Stimulated activated CD8-positive, alpha-beta memory T cell treated with anti-CD3 and anti-CD28 coated beads, Interleukin-7, amount 100 ng/mL, for 24 hours (primary cell): ENCODE measurements at places on chromosomes 12 and 14.

DNA sequence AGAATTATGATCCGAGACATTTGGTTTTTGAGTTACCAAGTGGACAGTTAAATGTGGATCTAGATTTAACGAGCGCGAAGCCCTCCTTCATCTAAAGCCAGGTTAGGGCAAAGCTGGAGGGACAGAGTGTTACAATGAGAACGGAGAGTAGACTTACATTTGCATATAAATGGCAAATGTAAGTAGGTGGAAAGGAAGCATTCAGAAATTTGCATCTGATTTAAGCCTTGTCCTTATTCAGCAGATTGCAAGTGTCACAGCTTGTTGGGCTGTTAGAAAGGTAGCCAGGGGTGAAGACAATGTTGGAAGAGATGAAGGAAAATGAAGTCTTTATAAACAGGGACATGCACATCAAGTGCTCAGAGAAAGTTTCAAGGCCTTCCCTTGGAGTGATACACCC is 806.2 kb downstream of the GALC start:
- no peak for DNase-seq

GRCh38 chr12:66446276-66446675 is 144.0 kb downstream of the HELB start:
- DNase-seq = no peak

- no peak for DNase-seq
Measured at GRCh38 chr12:2667716-2668440, 126.9 kb upstream of the FKBP4 start.

DNA sequence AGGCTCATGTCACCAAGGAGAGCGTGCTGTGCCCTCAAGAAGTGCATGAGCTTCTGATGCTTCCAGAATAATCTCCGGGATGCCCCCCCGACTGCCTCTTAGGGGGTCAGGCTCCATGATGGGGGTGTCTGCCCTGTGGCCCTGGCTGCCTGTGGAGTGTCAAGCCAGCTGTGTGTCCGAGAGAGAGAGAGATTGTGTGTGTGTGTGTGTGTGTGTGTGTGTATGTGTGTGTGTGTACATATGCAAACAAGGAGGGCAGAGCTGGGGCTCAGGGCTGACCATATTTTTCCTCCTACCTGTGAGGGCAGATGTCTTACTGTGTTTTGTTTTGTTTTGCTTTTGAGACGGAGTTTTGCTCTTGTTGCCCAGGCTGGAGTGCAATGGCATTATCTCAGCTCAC is 5.6 kb upstream of the ALDH2 start:
- no peak for DNase-seq

GRCh38 chr12:66491853-66492252 is 187.0 kb downstream of the GRIP1 start:
- DNase-seq = no peak

DNA sequence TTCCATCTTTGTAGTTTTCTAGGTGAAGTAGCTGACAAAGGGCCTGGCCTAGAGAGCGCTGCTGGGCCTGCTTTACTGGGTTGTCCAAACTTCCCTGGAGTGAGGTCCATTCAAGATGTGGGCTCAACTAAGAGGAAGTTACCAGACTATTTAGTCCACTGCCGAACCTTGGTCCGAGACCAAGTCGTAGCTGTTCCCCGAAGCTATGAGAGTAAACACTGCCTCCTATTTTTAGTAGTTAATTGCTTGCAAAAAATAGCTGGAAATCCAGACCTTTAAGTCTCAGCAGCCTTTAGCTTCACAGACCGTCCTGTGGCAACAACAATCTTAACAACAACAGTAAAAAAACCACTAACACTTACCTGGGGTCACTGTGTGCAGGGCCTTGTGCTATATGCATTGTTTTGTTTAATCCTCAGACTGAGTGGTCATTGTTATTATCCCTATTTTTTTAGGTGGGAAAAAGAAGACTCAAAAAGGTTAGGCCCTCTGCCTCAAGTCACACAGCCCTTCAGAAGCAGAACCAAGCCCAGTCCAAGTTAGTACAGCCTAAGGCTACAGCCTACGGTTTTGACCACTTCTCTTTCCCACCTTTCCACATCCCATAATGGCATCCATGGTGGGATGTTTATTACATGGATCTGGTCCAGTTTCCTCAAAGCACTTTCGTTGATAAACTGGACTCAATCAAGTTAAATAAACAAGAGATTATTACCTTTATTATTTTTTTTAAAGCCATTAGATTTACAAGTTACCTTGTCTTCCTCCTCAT is 30.6 kb downstream of the SOCS2 start:
- no peak for DNase-seq

DNA sequence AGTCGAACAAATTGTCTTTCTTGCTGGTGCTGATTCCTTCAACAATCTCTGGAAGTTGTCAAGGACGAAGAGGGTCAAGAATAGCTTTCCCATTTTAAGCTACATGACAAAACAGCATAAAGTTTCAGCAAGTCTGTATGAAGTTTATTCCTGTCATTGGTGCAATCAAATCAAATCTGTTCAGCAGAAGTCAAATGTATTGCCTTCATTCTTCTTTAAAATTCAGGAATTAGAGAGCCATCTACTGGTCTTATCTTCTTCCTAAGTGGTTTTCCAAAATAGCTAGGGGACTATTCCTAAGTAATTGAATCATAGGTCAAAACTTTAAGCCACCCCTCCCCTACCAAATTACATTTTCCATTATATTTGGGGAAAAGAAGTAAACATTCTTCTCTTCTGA is 990.2 kb downstream of the GALC start:
- no peak for DNase-seq

DNA sequence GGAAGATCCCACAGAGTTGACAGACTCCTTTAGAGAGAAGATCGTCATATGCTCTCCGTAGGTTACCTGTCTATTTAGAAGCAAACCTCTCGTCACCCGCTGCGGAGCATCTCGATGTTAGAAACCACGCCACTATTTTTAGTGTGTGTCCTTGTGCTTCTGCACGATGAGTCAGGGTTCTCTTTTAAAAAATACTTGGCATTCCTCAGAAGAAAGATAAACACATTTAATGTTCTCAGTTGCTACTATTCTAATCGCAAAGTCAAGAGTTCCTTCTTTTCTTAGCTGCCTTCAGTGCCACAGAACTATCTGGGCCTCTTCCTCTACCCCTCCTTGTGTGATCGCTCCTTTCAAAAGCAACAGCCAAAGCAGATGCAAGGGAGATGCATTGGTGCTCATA is 192.4 kb downstream of the PELI2 start:
- no peak for DNase-seq

GRCh38 chr14:55136241-55136640 is 7.2 kb downstream of the LGALS3 start:
- DNase-seq = no peak

DNA sequence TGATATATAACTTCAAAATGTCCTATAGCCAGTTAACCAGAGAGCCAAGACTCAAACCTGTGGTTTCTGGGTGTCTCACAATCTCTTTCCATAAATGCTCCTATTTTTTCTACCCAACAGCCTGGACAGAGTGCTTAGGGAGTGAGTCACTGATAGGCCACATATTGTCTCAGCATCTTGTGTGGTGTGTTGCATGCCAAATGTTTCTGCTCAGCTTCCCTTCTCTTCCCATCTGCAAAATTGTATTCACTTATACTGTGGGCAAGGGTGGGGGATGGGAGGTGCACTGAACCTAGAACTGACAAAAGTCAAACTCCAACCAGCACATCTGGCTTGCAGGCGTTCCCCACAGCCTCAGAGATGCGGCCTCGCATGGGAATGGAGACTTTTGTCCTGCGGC is 123.3 kb downstream of the KCNA5 start:
- DNase-seq = no peak

- DNase-seq = no peak
Measured at GRCh38 chr12:76002598-76003354, 28.8 kb downstream of the PHLDA1 start.

- no peak for DNase-seq
Measured at GRCh38 chr14:23252420-23253333, 14.9 kb downstream of the RNF212B start.

DNA sequence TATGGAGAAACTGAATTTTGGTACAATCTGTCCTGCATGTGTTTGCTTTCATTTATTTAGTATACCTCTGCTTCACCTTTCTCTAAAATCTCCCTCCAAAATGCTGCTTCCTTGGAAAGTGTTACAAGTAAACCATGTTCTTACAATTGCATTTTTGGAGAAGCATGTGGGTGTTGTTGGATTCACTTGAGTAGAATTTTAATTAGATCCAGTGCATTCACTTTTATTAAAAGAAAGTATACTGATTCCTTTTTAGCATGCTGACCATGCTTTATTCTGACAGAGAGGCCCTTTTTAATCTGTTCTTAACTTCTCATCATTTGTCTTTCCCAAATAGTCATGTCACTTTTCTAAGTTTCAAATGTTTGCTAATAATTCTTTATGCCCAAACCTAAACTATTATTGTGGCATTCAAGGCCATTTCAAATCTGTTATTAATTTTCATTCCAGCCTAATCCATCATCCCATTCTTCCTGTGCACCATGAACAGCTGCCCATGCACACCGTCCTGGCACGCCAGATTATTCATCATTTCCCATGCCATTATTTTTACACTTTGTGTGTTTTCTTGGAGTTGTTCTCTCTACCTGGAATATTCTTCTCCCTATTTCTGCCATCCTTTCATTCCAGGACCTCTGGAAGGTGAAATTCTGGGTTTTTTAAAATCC is 90.7 kb downstream of the METTL25 start:
- DNase-seq = no peak

GRCh38 chr14:63164108-63164683 is 40.0 kb upstream of the RHOJ start:
- DNase-seq = no peak

- no peak for DNase-seq
Measured at GRCh38 chr12:93979189-93979588, 169.2 kb upstream of the PLXNC1 start.

GRCh38 chr12:132116709-132117557 is 27.2 kb downstream of the DDX51 start:
- no peak for DNase-seq

DNA sequence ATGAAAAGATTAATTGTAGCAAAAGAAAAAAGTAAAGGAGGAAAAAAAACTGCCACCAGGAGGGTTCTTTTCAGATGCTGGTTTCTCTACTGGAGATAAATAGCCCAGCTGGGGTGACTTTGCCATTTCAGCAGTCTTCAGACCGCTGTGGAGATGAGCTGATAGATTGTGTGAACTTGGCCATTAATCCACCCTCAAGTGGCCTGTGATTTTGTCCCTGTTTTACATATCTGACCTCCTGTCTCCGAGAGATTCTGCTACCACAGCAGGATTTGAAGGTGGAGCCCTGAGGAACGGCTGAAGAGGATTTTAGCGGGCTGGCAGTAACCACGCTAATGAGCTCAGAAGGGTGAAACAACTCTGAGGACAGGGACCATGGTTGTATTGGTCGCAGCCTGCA is 72.7 kb downstream of the WSCD2 start:
- DNase-seq = no peak

GRCh38 chr12:53657041-53657440 is 18.8 kb downstream of the ATP5MC2 start:
- no peak for DNase-seq

DNA sequence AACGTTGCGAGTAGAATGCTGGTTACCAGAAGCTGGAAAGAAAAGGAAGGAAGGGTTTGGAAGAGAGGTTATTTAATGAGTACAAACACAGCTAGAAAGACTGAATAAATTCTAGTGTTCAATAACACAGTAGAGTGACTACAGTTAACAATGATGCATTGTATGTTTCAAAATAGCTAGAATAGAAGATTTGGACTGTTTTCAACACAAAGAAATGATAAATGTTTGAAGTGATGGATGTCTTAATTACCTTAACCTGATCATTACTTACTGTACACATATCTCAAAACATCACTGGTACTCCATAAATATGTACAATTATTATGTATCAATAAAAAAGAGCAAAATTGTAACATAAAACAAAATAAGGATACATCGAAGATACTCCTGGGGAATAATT is 1221.8 kb upstream of the SEL1L start:
- no peak for DNase-seq

GRCh38 chr12:108973629-108974152 is 47.2 kb downstream of the SVOP start:
- no peak for DNase-seq

DNA sequence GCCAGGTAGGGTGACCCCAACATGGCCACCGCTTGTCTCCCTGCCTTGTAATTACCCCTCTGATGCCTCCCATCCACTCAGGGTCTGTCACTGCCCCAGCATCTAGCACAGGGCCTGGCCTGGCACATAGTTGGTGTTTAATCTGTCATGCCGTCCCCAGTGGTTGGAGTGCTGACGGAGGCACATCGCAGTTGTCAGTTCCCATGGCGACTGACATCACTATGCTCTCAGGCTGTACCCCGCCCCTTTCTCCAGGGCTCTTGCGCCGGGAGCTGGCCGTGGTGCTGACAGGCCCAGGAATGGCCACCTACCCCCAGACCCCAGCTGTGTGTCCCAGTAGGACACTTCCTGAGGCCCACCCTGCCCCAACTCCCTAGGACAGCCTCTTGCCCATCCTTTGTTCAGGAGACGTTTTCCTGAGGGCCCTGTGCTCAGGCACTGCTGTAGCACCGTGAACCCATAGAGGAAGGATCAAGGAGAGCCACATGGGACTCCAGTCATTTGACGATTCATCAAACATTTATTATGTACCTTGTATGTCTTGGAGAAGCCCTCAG is 23.0 kb downstream of the FAM222A start:
- no peak for DNase-seq
